T-helper 22 cell (primary cell): ENCODE measurements at places on chromosomes 2 and 18.

- no peak for DNase-seq
These were observed 16.1 kb downstream of the TPGS2 start for GRCh38 chr18:36812678-36813077.

- no peak for DNase-seq
These were observed 3.0 kb upstream of the IRS1 start for GRCh38 chr2:226802573-226802972.

- DNase-seq = no peak
These were observed 25.3 kb downstream of the STK39 start for GRCh38 chr2:168222088-168222487.

- no peak for DNase-seq
These were observed 190.1 kb downstream of the CTNNA2 start for GRCh38 chr2:79702905-79703304.

GRCh38 chr2:111227716-111228141 is 107.0 kb downstream of the BCL2L11 start:
- DNase-seq = no peak

GRCh38 chr2:118607641-118608040 is 239.8 kb downstream of the EN1 start:
- no peak for DNase-seq

DNA sequence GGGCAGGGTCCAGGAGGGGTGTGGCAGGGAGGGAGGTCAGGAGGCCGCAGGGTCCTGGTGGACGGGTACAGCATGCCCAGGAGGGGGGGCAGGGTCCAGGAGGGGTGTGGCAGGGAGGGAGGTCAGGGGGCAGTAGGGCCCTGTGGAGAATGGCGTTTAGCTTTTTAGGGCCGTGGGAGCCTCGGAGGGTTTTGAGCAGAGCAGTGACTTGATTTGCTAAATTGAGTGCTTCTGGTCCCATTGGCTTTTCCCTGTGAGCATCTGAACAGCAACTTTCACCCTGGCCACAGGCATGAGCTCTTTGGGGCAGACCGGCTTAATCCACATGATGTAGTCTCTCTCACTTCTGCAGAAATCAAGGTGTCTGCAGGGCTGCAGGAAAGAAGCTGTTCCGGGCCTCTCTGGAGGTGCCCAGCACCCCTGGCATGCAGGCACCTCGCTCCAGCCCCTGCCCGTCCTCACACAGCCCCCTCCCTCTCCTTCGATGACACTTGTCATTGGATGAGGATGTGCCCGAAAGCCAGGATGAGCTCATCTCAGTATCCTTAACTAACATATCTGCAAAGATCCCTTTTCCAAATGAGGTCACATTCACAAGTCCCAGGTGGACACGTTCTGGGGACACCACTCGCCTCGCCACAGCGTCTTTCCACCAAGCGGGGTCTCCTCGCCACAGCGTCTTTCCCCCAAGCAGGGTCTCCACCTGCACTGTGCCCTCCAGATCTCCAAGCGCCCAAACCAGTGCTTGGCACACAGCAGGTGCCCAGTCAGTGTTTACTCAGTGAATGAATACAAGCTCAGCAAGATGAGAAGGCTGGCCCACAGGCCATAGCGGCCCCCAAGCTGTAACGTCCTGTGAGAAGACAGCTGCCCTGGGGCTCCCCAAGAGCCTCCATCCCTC is 94.0 kb downstream of the NDUFA10 start:
- no peak for DNase-seq

DNA sequence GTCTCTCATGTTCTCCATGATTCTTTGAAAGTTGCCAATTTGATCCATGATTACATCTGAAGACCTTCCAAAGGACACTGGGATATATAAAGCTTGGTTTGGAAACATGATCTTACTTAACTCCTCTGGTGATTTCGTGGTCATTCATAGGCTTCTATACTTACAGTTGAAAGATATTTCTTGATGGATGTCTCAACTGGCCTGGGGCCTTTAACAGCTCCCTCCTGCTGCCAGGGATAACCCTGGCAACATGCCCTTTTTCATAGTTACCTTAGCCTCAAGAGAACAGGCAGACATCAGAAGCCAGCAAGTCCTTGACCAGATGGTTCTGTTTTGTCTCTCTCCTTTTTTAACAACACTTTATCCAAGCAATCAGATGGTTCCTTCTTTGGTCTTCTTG is 23.5 kb upstream of the MFF start:
- DNase-seq = no peak
